ENCODE measurements at places on chromosomes 4 and X.

- DNase-seq = no peak
Observed at GRCh38 chrX:132442691-132443090, 46.1 kb downstream of the MBNL3 start.

- no peak for DNase-seq
Observed at GRCh38 chr4:128803783-128804182, 5.7 kb upstream of the JADE1 start.

DNA sequence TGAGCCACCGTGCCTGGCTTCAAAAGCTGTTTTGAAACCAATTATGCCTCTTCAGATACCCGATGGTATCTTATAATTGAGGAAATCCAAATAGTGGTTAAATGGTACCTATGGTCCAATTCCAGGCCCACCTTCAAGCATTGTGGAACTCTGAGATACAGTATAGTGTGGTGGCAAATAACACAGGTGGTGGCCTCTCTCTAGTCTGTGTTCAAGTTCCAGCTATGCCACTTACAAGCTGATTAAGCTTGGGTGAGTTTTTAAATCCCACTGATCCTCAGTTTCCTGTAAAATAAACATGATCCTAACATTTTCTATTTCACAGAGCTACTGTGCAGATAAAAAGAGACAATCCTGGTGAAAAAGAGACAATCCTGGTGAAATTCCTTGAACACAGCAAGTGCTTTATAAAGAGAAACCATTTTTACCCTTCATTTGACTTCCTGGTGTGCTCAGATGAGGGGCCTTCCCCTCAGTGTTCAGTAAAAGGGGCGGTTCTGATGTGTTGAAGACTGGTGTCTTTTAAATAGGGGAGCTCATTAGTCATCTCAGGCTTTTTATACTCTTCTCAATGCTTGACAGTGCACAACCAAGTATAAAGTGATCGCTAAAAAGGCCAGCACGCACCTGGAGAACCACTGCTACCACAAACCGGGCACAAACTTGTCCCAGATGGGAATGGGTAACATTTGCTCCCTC is 30.8 kb upstream of the CD40LG start:
- DNase-seq = no peak

DNA sequence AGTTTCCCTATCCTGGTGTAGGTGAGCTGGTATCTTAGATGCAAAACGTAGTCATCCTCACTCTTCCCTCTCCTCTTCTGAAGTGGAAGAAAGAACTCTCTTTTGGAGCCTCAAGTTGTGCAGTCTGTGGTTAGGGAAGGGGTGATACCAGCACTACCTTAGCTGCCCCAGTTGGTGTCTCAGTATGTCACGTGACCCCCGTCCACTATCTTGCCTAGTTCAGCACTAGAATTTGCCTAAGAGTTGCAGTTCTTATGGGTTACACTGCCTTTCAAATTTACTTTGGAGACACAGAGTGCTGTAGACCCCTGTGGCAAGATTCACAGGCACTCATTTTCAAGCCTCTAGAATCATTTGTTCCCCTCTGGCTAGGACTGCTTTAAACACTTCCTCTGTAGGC is 322.8 kb upstream of the EDA2R start:
- DNase-seq = no peak

DNA sequence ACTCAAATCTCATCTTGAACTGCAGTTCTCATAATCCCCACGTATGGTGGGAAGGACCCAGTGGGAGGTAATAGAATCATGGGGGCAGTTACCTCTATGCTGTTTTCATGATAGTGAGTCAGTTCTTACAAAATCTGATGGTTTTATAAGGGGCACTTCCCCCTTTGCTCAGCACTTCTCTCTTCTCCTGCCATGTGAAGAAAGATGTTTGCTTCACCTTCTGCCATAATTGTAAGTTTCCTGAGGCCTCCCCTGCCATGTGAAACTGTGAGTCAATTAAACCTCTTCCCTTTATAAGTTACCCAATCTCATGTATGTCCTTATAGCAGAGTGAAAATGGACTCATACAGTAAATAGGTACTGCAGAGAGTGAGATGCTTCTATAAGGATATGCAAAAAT is 1050.6 kb upstream of the GRIA3 start:
- DNase-seq = no peak

GRCh38 chrX:119502727-119503483 is 34.7 kb downstream of the SLC25A5 start:
- DNase-seq = no peak

DNA sequence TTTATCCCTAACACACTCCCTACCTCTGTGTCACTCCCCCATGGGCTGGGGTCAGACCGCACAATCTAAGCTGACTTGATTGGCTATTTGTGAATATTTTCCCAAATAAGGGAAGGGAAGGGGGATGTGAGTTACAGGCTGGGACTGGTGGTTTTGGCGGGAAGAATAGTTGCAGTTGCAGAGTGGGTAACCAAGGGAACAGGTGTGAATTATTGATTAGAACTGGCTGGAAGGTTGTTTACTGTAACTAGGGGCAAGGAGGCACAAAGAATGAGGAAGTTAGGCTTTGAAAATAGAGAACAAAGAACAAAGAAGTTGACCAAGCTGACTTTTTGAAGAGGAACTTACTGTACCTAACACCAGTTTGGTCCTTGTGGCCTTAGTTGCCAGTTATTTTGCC is 88.0 kb upstream of the XAGE2 start:
- no peak for DNase-seq

DNA sequence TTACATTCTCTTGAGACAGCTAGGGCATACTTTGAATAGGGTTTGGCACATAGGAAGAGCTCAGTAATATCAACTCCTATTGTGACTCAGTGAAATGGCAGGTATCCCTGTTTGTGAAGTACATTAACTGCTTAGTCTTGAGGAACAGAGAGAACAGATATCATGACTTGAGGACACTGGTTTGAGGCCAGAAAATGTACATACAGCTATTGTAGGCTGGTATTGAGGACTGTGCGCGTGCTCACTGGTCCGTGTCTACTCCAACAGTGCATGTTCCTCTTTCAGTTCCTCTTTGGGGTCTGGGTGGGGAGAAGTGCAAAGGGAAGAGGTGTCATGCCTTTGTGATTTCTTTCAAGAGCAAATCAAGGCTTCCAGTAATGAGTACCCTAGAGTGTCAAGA is 34.6 kb upstream of the TBC1D9 start:
- no peak for DNase-seq

DNA sequence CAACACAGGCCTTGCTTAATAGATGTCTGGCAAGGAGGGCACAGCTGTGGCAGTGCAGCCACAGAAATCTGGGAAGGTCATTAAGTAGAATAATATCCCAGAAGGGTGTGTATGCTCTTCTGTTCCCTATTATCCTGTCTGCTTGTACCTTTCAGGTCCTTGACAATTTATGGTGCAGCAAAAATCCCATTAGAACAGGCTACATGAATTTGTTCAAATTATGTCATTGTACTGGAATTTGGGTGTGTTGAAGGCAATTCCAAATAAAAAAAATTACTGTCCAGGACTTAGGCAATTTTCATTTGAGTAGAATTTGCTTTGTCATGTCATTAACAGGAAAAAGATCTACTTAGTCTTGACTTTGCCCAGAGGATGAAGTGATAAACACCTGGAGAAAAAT is 192.1 kb downstream of the IDS start:
- no peak for DNase-seq

- DNase-seq = no peak
Observed at GRCh38 chrX:47327902-47328301, 42.5 kb upstream of the ZNF157 start.

GRCh38 chr4:173478201-173478912 is 51.7 kb downstream of the HAND2 start:
- DNase-seq = no peak

DNA sequence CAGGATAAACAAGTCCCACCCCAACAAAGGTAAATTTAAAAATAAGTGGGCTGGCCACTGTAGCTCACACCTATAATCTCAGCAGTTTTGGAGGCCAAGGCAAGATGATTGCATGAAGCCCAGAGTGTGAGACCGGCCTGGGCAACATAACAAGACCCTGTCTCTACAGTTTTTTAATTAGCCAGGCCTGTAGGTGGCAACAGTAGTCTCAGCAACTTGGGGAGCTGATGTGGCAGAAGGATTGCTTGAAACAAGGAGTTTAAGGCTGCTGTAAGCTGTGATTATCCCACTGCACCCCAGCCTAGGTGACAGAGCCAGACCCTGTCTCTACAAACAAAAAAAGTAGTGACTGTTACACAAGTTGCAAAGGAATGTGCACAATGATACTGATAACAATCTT is 74.6 kb upstream of the FAAH2 start:
- no peak for DNase-seq

- peak; percentile 18 for DNase-seq
Observed at GRCh38 chr4:15702941-15703403, at the start of gene BST1. BST1 (plus strand) TSS chr4:15703065; CDS start chr4:15703145, 80 bp downstream.

DNA sequence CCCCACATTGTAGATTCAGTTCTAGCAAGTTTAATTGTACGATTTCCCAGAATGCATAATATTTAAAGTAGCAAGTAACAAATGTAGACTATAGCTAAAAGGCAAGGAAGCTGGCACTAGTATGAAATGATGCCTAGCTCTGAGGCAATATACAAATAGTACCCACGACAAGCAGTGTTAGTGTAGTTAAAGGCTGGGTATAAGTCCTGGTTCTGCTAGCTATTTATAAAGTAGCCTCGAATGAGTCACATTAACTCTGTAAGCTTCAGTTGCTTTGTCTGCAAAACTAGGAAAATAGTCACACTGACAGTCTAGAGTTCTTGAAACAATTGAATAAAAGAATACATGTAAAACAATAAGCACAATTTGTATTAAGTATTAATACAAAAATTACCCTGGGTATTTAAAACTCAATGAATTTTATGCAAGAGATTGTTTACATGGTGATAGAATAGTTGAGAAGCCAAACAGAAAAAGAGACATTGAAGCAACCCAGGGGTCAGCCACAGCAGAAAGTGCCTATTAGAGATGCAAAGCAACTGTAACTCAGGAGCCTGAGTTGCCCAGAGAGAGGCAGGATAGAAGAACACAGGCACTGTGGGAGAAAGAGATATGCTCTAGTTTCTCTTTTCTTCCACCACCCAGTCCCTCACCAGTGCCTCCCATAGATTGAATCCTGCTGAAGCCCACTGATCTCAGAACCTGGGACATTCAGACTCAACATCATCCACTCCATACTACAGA is 949.0 kb downstream of the C4orf33 start:
- no peak for DNase-seq

DNA sequence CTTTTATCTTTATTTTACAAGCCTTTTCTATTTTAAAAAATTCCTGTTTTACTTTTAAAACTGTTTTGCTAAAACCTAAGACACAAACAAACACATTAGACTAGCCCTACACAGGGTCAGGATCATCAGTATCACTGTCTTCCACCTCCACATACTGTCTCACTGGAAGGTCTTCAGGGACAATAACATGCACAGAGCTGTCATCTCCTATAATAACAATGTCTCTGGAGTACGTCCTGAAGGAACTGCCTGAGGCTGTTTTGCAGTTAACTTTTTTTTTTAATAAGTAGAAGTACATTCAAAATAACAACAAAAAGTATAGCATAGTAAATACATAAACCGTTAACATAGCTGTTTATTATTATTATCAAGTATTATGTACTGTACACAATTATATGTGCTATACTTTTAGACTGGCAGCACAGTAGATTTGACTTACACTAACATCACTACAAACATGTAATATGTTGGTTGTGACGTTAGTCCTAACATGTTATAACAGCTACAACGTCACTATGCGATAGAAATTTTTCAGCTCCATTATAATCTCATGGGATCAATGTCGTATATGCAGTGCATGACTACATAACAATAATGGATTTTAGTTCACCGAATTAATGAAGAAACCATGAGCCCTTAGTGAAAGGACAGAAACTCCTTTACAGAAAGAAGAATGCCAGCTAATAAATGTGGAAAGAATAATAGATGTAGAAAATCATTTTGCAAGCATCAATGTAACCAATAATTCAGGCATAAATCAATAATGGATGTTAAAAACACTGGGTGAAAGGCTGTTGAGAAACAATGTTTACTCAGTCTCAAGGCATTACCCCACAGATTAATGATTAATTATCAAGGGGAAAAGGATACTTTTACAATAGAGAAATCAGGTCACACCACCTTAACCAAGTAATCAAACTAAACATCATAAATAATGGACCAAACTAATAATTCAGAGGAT is 49.2 kb downstream of the FBXW7 start:
- DNase-seq = no peak

- DNase-seq = no peak
Observed at GRCh38 chrX:150870487-150871340, 27.8 kb downstream of the CD99L2 start.

DNA sequence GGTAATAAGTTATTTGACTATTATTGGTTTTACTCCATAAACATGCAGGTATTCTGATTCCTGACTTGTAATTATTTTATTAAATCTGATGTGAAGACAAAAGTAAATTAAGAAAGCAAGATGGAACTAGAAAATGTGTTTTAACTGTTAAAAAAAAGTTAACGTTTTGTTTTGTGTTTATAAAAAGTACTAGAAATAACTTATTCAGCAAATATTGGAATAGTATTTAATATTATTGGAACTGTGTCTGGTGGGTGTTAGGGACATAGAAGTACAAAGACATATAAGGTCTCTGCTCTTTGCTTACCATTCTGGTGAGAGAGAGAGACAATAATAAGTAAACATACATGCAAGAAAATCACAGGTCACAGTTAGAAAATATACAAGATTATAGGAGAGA is 15.7 kb downstream of the TIFA start:
- DNase-seq = no peak

DNA sequence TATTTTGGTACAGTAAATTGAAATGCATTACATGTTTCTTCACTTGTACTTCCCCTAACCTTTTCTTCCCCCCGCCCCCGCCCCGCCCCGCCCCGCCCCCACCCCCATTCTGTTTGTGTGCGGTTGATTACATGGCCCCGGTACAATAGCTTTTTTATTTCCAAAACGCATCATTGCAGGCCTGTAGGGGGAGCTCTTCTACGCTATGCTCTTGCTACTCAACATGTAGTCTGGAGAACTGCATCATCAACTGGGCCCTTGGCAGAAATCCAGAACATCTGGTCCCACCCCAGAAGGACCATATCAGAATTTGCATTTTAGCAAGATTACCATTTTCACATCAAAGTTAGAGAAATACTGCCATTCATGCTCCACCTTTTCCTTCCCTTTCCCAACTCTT is 333.3 kb upstream of the DDX53 start:
- DNase-seq = no peak

DNA sequence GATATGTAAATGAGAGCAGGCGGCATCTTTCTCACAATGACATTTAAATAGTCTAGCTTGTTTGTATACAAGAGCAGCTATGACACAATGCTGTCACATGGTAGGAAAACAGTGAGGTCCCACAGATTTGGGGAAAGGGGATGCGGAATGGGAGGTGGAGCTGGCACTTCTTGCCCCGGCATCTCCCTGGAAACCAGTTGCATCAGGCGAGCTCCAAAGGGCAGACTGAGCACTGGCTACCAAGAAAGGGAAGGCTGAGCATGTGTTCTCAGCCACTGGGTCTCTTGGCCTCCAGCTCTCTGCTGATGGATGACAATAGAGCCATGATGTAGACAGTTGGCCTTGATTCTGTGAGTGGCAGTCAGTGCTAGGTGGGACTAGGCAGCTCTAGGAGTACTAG is 109.0 kb downstream of the UCHL1 start:
- DNase-seq = no peak

GRCh38 chr4:68249434-68249833 is 3.9 kb upstream of the TMPRSS11B start:
- no peak for DNase-seq
